ENCODE measurements at places on chromosomes 12 and 14. TPM values are rescaled to one million over a fixed set of nuclear protein-coding genes. Genes with fewer than 3 reads are reported as not detected.

Gene KLRC3
- total RNA-seq = not detected

Gene KRT75
- total RNA-seq = not detected

GRCh38 chr14:47675466-47676314 is at the start of gene MDGA2:
Gene MDGA2, minus strand, starts transcription at chr14:47675605.
- peak; percentile 49 for DNase-seq

Gene ZNF384
- 9.8 TPM for total RNA-seq

Gene LIN52
- total RNA-seq = 8.2 TPM

All from fibroblast of lung (primary cell).